EL (cell line): ENCODE measurements at places on chromosomes 2 and 18.

GRCh38 chr2:227932001-227932400 lies 60.6 kb downstream of the DAW1 start:
- DNase-seq: no peak

DNA sequence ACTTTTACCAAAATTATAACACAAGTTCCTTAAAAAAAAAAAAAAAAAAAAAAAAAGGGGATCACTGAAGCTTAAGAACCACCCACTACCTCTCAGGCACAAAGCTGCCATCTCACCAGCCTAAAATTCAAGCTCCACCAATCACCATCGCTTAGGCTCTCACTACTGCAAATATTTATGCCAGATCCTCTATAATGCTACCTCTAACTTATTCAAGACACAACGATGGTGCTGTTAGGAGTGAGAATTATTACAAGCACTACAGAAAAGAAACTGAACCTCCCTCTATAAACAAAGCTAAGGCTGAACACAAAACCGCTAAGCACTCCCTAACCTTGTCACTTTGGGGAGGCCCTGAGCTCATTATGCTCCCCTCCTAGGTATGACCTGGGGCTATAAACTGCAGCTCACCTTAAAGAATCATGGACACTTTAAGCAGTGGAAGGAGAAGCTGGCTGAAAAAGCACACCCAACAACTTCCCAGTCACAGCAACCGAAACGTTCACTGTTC lies 3.6 kb downstream of the FZD5 start:
- no peak for DNase-seq

- no peak for DNase-seq
These were observed 199.6 kb upstream of the HNMT start for GRCh38 chr2:137764646-137765045.

GRCh38 chr2:186544255-186544675 lies 45.6 kb upstream of the ITGAV start:
- peak; percentile 93 for DNase-seq

GRCh38 chr18:48296581-48296980 lies 112.6 kb downstream of the ZBTB7C start:
- DNase-seq: no peak

GRCh38 chr2:667332-667999 lies 9.7 kb downstream of the TMEM18 start:
- peak; percentile 69 for DNase-seq

- no peak for DNase-seq
These were observed 354.4 kb downstream of the TGIF1 start for GRCh38 chr18:3804336-3804735.

DNA sequence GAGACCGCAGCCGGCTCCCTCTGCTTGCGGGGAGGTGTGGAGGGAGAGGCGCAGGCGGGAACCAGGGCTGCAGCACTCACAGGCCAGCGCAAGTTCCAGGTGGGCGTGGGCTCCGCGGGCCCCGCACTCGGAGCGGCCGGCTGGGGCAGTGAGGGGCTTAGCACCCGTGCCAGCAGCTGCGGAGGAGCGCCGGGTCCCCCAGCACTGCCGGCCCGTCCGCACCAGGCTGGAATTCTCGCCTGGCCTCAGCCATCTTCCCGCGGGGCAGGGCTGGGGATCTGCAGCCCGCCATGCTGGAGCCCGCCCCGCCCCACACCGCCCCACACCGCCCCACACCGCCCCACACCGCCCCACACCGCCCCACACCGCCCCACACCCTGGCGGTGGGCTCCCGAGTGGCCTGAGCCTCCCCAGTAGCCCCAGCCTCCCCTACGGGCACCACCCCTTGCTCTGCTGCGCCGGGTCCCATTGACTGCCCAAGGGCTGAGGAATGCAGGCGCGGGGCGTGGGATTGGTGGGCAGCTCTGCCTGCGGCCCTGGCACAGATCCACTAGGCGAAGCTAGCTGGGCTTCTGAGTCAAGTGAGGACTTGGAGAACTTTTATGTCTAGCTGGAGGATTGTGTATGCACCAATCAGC lies 123.9 kb upstream of the MGAT5 start:
- DNase-seq: no peak

GRCh38 chr2:186032102-186032738 lies 293.6 kb downstream of the FSIP2 start:
- no peak for DNase-seq

DNA sequence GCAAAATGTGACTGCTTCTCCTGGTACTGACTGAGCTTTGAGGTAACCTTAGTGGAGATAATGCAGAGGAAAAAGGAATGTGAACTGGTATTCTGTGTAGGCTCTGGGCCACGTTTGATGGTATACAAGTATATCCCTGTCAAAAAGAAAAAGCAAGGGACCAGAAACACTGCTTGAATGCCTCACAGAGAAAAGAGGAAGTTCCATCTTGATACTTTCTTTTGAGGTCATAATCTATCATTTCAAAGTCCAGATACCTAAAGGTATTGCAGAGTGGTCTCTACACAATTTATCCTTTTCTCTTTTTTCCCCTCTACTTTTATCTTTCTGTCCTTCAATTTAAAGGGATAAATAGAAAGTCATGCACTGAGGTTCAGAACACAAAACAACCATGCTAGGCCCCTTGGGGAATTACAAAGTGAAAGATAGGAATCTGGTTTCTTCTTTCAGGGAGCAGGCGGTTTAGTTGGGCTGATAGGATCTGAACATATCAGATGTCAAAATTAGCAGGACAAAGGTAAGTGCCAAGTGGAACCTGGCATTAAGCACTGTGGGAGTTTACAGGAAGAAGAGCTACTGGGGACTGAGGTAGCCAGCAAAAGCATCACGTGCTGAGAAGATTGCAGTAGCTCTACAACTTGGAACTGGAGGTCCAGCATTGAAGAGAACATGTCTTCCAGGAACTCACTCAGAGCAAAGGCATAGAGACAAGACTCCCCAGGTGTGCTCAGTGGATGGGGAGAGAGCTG lies 121.2 kb downstream of the LYPD6 start:
- DNase-seq: no peak

GRCh38 chr2:44801841-44802776 lies 139.4 kb upstream of the SIX3 start:
- DNase-seq: no peak

GRCh38 chr2:146239392-146240135 lies 1605.3 kb upstream of the ACVR2A start:
- peak; percentile 92 for DNase-seq

DNA sequence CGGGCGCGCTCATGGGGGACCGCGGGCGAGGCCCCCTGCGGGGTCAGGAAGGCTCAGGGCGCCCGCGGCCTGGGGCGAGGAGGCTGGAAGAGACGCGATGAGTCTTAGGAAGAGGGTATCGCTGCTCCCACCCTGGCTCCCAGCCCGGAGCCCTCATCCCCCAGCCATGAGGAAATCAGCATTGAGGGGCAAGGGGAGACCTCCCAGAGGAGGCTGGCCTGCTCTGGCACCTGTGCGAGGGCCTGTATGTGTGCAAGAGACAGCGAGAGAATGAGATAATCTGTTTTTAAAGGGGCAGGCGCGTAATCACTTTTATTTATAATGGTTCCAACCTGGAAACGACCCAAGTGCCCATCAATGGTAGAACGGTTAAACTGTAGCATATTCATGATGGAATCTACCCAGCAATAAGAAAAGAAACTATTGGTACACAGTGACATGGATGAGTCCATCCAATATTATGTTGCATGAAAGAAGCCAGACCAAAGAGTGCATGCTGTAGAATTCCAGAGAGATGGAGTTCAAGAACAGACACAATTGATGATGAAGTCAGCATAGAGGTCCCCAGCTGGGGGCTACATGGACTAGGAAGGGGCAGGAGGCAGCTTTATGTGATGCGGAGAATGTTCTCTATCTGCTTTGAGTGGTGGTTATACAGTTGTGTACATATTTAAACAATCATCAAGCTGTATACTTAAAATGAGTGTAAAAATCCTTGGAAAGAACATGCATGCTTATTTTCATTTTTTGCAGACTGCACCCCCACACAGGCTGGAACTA lies 14.4 kb downstream of the FBXO41 start:
- no peak for DNase-seq

DNA sequence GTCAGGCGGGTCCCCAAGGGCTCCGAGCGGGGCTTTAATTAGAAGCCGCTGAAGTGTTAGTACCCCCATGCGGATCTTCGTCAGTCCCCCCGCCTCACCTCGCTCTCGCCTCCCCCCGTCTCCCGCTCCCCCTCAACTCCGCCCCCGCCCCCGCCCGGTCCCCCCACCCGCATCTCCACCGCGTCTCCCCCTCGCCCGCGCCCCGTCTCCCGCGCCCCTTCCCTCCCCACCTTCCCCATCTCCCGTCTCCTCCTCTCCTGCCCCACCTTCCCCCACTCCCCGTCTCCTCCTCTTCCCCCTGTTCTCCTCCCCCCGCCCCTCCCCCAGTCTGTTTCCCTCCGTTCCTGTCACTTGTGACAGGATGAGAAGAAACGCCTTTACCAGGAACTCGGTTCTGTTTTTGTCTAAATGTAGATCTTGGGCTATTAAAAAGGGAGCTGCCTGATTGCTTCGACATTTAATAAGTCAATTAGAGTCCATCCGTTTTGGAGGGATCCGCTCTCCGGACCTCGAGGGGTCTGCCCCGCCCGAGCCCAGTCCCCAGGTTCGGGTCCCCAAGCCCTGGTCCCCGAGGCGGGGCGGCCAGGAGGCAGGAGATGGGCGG lies 969 bp upstream of the ALKAL2 start:
- no peak for DNase-seq

DNA sequence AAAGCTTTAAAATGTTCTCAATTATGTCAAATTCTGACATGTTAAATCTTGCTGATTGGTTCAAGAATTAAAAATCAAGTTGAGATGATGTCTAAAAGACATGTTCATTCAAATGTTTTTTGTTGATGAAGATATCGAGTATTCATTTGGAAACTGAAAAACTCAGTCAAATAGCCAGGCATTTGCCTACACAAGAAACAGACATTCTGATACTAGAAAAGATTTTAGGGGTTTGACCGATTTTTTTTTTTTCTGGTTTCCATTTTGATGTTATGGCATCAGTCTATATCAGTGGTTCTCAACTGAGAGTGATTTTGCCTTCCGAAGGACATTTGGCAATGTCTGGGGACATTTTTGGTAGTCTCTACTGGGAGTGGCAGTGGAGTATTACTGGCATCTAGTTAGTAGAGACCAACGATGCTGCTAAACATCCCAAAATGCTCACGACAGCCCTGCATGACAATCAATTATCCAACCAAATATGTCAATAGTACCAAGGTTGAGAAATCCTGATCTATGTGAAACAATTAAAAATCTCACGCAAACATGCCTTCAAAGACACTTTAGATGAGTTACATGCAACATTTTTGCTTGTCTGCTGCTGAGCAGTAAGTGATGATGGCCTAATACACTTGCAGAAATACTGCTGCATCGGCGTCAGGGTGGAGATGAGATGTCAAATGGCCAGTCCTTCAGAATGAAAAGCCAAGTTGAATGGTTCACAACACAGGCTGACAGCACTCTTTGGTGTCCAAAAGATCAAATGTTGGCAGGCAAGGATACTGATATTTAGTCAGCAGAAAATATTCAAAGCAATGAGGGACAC lies 12.5 kb downstream of the RASGRP3 start:
- no peak for DNase-seq

- peak; percentile 66 for DNase-seq
These were observed 10.6 kb upstream of the MOCOS start for GRCh38 chr18:36176711-36177110.

DNA sequence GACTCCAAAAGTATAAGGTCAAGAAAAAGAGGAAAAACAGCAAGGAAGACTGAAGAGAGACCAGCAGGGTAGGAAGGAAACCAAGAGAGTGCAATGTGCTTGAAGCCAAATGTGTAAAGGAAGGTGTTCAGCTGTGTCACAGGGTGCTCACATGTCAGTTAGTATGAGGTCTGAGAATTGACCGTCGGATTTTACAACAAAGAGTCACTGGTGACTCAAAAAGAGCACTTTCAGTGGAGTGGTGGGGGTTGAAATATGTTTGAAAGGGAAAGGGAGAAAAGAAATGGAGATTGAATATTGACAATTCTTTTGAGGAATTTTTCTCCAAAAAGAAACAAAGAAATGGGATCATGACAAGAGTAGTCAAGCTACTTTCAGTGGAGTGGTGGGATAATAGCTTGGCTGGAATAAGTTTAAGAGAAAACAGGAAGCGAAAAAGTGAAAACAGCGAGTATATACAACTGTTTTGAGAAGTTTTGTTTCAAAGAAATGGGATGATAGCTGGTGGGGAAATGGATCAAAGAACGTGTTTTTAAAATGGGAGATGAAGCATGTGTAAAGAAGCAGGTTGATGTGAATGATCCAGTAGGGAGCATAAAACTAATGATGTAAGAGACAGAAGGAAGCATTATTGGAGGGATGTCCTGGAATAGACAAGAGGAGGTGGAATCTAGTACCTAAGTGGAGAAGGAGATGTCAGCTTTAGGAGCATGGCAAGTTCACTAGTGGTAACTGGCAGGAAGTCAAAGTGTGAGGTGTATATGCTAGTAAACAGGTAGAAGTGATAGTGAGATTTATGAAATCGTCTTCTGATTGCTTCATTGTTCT lies 3.6 kb upstream of the TSPYL6 start:
- DNase-seq: no peak

DNA sequence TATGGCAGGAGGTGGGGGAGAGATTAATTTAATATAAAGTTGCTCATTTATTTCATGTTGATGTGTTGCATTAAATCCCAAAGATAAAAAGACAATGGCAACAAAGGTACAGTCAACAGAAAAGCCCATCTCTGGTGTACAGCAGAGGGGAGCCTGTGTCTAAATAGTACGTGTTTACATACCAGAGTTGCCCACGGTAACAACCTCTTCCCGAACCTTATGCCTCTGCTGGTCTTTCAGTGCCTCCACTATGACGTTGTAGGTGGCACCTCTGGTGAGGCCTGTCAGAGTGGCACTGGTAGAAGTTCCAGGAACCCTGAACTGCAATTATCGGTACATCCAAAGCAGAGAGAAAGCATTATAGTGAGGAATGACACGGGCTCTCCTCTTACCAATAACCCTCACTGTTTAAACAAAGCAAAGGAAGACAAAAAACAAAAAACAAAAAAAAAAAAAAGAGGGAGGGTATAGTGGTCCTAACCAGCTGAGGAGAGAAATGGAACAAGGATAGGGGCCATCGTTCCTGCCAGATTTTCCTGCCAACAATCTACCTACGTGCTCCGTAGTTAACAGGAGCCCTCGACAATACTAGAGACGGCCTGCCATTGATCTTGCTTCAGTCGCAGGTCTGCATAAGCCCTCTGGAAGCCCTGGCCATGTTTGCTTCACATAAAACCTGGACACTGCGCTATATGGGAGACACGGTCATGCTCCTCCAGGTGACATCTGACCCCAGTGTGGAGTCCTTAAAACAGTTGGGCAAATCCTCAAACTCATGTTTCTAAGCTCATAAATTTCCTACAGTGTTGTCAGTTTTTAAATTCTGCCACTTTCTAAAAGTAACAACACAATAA lies 58.5 kb downstream of the ATIC start:
- DNase-seq: no peak
